Hematopoietic multipotent progenitor cell treated with erythropoietin and hydrocortisone succinate and interleukin-3 and kit ligand, for 4 days (in vitro differentiated cells): ENCODE measurements at places on chromosomes 13 and 19.
A peak's percentile ranks its signal among the peaks of the same experiment; 100 is the strongest.

- peak; percentile 88 for DNase-seq
Measured at GRCh38 chr13:39612023-39612637, 9.1 kb upstream of the LHFPL6 start.

DNA sequence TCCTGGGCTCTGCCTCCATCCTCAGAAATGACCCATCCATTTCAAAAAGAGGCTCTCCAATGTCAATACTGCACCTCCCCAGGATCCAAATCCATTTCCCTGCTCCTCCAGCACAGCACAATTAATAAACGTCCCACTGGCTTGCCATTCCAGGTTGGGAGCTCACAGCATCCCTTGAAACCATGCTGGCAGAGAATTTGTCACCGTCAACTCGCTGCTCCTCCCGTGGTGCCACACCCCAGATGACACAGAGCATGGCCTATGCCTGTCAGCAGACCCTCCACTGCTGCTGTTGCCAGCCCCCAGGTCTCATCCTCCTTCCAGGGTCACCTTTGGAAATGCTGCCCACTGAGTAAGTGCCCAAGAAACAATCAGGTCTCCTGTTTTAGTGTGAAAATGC, 53.0 kb upstream of the UQCRFS1 start:
- DNase-seq: no peak

DNA sequence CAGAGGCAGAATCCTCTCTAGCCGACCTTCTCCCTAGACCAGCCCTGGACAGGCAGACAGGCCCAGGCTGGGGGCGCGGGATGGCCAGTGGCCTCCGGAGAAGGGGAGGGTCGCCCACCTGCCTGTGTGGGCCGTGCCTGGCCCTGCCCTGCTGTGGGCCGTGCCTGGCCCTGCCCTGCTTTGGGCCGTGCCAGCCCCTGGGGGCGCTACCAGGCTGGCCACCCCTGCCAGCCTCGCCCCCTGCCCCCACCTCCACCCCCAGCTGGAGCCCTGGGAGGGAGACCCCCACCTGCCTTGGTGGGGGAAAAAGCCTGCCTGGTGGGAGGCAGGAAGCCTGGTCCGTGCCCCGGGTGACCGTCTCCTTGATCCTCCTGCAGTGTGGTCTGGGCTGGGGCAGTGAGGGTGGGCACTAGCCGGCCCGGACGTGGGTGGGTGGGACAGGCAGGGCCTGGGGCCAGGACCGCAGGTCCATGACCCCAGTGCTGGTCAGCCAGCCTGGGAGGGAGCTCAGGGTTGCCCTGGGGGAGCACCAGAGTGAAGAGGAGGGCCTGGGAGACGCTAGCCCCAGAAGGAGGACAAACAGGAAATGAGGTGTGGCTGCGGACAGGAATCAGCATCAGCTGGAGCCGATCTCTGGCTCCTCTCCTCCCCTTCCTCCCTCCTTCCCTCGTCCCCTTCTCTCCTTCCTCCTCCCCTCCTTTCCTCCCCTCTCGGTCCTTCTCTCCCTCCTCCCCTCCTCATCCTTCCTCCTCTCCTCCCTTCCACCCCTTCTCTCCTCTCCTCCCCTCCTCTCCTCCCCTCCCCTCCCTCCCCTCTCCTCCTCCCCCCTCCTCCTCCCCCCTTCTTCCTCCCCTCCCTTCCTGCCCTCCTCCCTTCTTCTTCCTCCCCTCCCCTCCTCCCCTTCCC, 5.1 kb upstream of the MKNK2 start:
- peak; percentile 71 for DNase-seq

- peak; percentile 64 for DNase-seq
Measured at GRCh38 chr13:101757446-101758039, 305.1 kb downstream of the ITGBL1 start.

GRCh38 chr13:31074756-31075155, 86.9 kb downstream of the HSPH1 start:
- DNase-seq: no peak

DNA sequence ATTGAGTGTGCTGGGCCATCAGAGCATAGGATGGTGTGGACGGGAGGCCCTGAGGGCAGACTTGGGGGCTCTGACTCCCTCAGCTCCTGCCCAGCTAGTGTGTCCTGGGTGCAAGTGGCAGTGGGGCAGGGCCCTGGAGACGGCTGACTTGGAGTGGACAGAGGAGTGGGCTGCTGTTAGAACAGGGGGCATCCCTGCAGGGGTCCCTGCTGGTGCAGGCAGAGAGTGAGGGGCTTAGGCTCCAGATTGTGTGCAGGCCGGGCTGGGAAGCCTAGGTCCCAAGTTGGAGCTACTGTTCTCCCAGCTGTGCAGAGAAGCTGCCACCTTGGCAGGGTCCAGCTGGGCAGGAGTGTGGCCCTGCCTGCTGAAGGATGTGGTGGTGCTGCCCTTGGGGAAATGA, 8.6 kb downstream of the KCTD15 start:
- DNase-seq: no peak

DNA sequence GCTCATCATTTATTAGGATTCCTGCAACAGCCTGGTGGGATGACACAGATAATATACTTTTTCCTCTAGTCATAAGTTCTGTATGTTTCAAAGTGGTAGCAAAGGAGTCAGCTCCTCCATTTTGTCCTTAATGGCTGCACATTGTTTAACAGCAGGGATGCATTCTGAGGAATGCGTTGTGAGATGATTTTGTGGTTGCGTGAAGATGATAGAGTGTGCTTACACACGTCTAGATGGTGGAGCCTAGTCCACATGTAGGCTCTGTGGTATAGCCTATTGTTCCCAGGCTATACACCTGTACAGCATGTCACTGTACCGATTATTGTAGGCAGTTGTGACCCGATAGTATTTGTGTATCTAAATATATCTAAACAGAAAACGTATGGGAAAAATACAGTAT, 4.6 kb downstream of the SMARCA4 start:
- no peak for DNase-seq

GRCh38 chr19:1038978-1039645, 795 bp upstream of the ABCA7 start:
- no peak for DNase-seq

GRCh38 chr13:29946093-29946492, 95.7 kb upstream of the UBL3 start:
- no peak for DNase-seq

DNA sequence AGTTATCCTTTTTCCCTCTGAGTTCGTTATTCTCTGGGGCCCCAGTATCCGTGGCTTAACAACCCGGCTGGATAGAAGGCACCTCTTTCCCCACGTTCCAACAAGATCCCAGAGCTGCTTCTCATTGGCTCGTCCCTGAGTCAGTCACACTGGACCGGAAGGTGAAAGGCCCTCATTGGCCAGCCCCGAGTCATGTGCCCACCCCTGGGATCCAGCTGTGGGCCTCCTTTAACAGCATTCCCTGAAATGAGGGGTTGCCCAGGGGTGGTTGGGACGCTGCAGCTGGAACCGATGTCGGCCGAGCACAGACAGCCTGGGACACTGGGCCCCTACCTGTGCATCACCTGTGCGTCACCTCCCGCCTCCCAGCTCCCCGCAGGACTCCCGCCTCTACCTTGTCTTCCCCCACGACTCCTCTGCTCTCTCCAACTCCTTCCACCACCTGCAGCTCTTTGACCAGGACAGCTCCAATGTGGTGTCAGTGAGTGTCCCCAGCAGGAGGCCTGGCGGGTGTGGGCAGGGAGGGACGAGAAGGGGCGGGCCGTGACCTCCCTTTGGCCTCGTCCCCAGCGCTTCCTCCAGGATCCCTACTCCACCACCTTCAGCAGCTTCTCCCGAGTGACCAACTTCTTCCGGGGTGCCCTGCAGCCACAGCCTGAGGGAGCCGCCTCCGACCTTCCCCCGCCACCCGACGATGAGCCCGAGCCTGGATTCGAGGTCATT, 4.3 kb downstream of the TBC1D17 start:
- DNase-seq: no peak

DNA sequence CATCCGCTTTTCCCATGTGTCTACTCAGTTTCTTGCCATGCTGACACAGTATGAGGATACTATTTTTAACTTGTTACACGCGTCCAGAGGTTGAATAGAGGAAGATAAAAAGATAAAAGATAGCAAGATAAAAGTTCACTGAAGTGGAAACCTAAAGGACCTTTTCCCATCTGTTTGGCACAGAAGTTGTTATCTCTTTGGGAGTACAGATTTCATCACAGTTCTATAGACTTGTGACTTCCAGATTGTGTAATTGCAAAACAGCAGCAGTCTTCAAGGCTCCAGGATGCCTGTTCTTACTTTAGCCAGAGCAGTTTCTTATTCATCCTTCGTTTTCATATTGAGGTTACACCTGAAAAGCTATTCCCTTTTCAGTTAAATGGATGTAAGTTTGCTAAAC, 369.2 kb downstream of the GPC5 start:
- DNase-seq: peak; percentile 35

DNA sequence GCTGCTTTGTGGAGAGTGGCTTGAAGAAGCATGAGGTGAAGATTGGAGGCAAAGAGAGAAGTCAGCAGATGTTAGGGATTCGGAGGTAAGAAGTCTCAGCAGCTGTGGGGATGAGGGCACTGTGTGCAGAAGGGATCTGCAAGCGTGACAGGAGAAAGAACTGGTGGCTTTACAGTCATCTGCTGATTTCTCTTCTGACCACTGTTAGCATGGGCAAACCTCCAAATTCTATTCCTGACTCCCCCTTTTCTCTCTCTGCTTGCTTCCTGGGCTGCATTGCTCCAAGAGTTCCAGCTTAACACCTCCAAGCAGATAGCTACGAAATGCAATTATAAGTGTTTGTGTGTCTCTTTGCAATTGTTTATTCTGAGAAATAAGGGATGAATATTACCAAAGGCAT, 159.6 kb downstream of the GGACT start:
- DNase-seq: no peak

DNA sequence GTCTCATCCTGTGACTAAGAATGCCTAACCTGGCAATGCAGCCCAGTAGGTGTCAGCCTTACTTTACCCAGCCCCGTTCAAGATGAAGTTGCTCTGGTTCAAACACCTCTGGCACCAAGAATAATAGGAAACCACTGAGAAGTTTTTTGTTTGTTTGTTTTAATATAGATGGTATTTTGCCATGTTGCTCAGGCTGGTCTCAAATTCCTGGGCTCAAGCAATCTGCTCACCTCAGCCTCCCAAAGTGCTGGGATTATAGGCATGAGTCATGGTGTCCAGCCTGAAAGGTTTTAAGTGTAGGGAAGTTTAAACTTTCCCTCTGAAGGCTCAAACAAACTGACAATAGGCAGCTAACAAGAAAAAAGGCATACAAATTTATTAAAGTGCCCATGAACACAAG, 51.2 kb upstream of the ABCC4 start:
- no peak for DNase-seq
